NCI-H748 treated with DMSO at 0.1 percent for 48 hours (cell line): ENCODE measurements at places on chromosomes 2 and 18.

DNA sequence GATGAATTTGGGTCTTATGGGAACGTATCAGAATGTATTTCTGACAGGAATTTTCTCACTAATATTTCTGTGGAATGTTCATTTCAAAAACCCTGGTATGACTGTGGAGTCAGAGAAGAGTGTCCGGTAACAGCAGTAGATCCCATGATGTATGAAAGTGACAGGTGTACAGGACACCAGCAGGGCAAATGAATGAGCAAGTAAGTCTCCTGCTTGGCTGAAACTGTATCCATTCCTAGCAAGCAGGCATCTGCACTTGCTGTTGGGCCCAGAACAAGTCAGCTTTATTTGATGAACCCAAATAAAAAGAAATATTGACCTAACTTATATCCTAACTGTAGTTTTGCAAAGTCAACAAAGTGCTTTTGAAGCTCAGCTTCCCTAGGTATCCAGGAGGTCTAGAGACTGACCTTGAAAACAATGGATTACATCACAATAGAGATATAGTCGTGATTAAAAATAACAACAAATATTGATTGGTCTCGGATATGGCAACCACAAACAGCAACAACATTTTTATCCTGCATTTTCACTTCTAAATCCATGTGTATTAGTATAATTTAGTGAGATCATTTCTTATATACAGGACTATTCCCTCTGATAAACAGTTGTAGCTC lies 37.6 kb downstream of the NXPH2 start:
- no peak for DNase-seq

GRCh38 chr2:232949016-232949415 lies 64.0 kb downstream of the NGEF start:
- no peak for DNase-seq

DNA sequence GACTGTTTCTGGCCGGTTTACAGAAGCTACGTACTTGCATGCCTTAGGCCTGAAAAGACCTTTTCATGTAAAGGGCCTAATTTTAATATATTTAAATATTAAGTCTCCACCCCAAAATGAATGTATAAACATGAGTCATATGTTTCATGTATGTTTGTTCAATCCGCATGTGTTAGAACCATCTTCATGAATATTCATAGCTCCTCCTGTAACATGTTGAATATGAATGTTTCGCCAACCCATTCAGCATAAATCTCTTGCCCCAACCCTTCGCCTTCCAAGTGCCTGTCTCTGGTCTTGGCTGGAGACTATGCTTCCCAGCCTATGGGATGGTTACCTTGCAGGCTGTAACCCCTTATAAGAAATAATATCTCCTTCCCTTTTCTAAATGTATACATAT lies 212.5 kb downstream of the SCG2 start:
- no peak for DNase-seq

DNA sequence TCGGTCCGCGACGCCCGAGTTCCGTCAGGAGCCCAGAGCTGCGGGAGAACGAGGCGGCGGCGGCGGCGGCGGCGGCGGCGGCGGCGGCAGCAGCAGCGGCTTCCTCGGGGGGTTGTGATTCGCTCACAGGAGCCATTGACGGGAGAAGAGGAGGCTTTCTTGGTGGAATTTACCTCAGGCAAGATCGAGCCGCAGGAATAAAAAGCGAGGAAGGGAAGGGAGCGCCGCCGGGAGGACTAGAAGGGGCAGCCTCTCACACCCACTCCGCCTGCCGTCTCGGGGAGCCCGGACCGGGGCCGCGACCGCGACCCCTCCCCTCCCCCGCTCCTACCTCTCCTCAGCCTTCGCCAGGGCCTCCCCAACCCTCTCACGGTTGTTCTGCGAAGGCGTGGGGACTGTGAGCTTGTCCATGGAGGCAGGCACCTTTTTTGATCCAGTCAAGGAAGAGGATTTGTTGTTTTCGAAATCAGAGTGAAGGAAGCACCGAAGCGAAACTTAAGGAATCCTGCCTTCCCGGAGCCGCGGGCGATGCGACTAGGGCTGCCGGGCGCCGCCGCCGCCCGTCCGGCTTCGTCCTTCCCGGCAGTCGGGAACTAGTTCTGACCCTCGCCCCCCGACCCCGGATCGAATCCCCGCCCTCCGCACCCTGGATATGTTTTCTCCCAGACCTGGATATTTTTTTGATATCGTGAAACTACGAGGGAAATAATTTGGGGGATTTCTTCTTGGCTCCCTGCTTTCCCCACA lies 506 bp downstream of the BMPR2 start:
- no peak for DNase-seq

DNA sequence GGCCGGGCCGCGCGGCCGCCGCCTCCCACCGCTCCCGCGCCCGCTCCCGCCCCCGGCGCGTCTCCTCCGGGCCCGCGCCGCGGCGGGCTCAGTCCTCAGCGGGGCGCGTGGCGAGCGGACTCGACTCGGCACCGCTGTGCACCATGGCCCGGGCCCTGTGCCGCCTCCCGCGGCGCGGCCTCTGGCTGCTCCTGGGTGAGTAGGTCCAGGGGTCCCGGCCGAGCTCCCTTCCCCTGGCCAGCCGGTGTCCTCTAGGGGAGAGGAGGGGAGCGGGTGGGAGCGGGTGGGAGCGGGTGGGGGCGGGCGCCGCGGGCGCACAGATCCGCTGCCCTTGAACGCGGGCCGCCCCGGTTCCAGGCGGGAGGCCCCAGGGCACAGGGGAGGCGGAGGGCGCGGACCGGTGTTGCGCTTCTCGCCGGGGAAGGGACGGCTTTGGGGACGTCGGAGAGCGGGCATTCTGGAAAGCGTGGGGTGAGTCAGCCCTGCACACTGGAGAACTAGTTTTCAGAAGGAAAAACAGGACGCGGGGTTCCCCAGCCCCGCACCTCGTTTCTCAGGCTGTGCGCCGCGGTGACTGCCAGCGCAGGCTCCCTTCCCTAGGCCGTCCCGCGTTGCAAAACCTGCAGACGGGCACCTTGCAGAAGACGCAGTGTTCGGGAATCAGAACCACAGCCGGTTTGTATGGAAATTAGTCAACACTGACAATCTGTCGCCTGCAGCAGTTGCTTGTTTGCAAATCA lies at the start of gene RAMP1:
RAMP1 (plus strand) TSS at position 91 of the 740 bp plus-strand sequence; CDS start at position 144, 53 bp downstream.
- no peak for DNase-seq

DNA sequence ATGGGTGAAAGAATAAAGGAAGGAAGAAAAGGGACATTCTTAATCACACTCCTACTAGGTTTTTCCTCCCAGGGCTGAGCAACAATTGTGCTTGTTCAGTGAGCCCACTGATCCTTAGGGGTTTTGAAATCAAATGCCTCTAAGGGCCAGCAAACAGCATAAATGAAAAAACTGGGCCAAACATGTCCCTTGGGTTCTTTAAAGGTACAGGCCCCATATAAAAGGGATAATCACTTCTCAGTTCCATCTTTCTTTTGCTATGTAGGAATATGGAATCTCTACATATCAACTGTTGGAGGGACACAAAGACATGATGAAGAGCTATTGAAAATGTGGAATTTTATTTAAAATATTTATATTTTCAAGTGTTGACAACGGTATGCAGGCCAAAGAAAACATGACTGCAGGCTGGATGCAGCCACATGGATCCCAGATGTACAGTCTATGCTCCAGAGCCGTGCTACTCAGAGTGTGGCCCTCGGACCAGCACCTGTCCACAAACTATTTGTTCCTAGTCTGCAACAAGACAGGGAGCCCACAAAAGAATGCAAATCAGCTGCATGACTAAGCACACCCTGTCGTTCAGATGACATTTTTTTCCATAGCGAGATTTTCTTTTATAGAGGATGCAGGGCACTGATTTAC lies 110.0 kb downstream of the CDH20 start:
- DNase-seq = no peak

- no peak for DNase-seq
These were observed 100.7 kb downstream of the NUP35 start for GRCh38 chr2:183224948-183225347.

- no peak for DNase-seq
These were observed 82.5 kb upstream of the GAREM1 start for GRCh38 chr18:32553174-32553573.

GRCh38 chr2:152097801-152098495 lies 896 bp downstream of the CACNB4 start:
- DNase-seq = no peak

GRCh38 chr2:70685771-70686171 lies 82.2 kb downstream of the ADD2 start:
- no peak for DNase-seq

DNA sequence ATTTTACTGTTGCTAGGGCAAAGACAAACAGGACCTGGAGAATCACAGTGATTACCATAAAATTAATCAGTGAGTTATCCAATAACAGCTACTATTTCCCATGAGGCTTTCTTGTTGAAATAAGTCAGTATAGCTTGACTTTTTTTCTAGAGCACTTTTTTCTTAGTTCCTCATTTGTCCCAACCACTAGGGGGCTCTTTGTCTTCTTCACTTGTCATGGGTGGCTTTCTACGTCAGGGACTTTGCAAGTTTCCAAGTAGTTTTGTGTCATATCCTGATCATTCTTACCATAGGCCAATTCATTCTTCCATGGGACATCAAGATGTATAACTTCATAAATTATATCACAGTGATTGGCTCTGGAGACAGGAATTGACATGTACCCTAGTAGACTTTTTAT lies 1019.6 kb upstream of the PIK3C3 start:
- DNase-seq = no peak

- DNase-seq = no peak
These were observed 227.8 kb downstream of the ZNF407 start for GRCh38 chr18:74825460-74825859.

GRCh38 chr2:239727776-239728600 lies 297.2 kb downstream of the NDUFA10 start:
- no peak for DNase-seq

DNA sequence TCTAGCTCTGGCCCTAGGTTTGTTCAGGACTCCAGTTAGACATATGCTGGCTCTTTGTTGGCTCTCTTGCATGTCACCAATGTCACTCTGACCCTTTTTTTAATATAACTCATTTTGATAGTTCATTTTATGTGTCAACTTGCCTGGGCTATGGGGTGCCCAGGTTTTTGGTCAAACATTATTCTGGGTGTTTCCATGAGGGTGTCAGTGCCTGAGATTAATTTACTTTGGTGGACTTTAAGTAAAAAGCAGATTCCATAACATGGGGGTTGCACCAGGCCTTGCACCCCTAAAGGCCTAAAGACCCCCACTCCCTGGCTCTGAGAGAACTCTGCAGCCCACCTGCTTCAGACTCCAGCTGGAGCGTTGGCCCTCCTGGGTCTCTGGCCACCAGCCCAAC lies 48.1 kb upstream of the SNTG2 start:
- no peak for DNase-seq

DNA sequence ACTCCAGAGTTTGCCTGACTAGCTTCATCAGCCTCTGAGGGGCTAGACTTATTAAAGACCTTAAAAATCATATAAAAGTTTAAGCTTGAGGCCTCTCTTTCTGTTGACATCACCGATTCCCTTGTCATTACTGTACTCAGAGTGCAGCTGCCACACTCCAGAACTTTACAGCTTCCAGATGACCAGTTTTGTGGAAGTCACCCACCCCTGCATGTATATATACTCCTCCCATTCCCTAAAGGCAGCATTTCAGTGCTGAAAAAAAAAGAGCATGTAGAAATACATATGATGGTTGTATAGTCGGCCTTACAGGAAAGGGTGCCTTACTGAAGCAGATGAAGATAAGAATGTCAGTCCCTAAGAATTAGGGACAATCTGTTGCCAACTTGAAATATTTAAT lies 117.3 kb downstream of the FEZ2 start:
- DNase-seq = no peak
